Breast epithelium (tissue), 4 donors: ENCODE measurements at places on chromosomes 7 and 10.
A peak's percentile ranks its signal among the peaks of the same experiment; 100 is the strongest.

GRCh38 chr10:55410415-55410885, 609.4 kb upstream of the PCDH15 start:
- peak; percentile 34 for DNase-seq

GRCh38 chr10:87579563-87579962, 74.9 kb downstream of the MINPP1 start:
- no peak for DNase-seq

- DNase-seq: no peak
These were observed 12.8 kb upstream of the ARID5B start for GRCh38 chr10:61888744-61889143.

DNA sequence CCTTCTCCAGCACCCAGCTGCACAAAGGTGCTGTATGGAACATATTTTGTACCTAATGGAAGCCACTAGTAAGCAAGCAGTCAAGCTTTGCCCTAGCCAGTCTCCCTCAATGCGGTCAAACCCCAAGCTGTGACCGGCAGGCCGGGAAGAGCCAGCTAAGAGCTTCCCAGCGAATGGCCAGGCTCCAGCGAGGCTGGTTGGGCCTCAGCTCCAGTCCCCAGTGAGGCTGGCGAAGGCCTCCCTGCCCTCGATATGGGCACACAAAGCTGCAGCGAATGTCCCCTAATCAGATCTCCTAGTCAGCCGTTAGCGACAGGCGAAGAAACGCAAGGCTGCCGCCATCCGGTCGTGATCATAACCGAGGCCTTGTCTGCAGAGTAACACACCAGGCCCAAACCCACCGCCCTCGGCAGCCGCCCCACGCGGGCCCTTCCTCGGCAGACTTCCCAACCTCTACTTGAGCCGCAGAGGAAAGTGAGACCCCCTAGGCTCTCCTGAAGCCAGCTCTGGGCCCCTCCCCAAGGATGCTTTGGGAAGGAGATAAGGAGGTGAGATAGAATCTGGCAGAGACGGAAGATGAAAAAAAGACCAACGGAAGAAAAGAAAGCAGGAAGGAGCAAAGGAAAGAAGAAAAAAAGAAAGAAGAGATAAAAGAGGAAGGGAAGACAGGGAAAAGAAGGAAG, 3.1 kb upstream of the HOXA9 start:
- DNase-seq: no peak

GRCh38 chr10:14571866-14572507, 202.7 kb downstream of the FAM107B start:
- peak; percentile 59 for DNase-seq

GRCh38 chr7:157782041-157782440, 445.2 kb downstream of the DNAJB6 start:
- DNase-seq: no peak

- DNase-seq: no peak
These were observed 123.1 kb downstream of the DKK1 start for GRCh38 chr10:52437205-52437646.

DNA sequence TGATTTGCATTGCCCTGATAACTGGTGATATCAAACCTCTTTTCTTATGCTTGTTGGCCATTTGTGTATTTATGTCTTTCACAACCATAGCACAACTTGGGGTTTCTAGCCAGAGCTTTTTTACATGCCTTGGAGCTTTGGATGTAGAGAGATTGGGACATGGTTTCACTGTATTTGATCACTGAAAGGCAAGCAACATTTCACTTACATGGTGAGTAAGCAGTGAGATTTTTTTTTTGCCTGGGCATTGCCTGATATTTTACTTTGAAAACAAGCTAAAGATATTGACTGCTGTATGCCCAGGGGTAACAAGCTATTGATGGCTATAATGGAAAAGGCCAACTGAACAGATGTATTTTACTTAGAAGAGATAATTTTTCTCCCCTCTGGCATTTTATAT, 259.0 kb downstream of the PHTF2 start:
- DNase-seq: no peak

- no peak for DNase-seq
These were observed 113.2 kb downstream of the CALCR start for GRCh38 chr7:93461350-93461749.

DNA sequence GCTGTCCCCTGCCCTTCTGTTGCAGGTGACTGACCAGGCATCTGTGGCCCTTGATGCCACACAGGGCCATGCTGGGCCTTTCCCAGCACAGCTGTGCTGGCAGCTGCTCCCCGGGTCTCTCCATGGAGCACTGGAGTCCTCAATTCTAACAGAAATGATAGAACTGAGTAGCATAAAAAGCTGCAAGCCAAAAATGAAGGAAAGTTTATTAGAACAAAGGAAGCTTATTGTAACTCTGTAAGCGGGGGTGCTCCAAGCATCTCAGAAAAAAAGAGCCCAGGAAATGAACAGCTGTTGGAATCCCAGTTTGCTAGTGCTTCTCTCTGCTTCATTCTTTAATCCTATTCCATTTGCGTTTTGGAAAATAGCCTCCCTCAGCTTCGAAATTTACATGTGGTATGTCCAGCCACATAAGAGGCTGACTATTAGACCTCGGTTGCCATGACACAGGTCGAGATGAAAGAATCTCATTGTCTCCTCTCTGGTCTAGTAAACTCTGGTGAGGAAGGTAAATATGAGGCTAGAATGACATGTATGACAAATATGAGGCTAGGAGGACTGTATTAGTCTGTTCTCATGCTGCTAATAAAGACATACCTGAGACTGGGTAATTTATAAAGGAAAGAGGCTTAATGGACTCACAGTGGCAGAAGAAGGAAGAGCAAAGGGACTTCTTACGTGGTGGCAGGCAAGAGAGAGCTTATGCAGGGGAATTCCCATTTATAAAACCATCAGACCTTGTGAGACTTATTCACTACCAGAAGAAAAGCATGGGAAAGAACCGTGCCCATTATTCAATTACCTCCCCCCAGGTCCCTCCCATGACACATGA, 23.7 kb downstream of the EPDR1 start:
- DNase-seq: no peak

GRCh38 chr7:104412911-104413310, 84.5 kb downstream of the LHFPL3 start:
- no peak for DNase-seq

GRCh38 chr7:11449316-11449715, 382.7 kb downstream of the THSD7A start:
- no peak for DNase-seq

DNA sequence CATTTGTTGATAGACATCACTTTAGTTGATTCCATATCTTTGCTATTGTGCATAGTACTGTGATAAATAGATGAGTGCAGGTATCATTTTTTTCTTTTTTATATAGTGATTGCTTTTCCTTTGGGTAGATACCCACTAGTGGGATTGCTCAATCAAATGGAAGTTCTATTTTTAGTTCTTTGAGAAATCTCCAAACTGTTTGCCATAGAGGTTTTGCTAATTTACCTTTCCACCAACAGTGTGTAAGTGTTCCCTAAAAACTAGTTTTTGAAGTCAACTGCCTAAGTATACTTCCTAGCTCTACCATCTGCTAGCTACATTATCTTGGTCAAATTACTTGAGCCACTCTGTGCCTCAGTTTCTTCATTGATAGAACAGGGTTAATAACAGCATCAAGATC, 31.5 kb upstream of the RSBN1L start:
- no peak for DNase-seq

- DNase-seq: no peak
These were observed 202.8 kb downstream of the IPMK start for GRCh38 chr10:58064714-58065528.

GRCh38 chr10:101310529-101311184, 43.3 kb upstream of the BTRC start:
- DNase-seq: no peak

- DNase-seq: no peak
These were observed 54.4 kb downstream of the RAMP3 start for GRCh38 chr7:45211958-45212357.

DNA sequence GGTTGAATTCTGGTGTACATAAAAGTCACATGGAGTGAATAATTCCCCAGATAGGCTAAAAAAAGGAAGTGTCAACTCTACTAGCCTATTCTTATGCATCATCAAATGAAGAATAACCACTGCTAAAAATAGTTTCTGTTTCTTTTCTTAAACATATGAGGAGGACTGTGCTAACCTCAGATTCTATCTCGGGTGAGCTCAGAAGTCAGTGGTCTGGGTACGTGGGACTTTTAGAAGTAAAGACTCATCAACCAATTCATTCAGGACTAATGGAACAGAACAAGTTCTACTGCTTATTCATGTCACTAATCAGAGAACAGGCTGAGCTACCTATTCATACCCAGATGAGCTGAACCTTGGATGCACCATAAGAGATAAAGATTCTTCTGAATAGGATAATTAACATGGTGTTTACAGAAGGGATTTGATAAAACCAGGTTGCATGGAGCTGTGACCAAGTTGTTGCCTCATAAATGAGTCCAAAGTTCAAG, 9.5 kb upstream of the ASAH2 start:
- no peak for DNase-seq

GRCh38 chr10:13925971-13926780, 339.4 kb downstream of the PRPF18 start:
- no peak for DNase-seq

GRCh38 chr7:151768805-151769187, 108.1 kb downstream of the PRKAG2 start:
- DNase-seq: no peak

DNA sequence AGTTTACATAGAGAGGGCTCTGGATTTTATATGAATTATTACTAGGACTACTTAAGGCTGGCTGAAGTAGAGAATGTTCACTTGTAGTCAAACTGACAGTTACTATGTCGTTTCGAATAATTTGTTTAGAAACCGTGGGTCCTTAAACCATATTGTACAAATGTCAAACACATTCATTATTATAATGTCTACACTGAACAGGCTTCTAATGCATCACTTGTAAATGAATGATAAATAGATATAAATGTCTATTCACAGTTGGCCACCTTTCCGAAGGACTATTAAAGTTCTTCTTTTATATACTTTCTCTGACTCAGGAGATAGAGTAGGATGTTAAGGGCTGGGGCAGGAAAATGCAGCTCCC, 95.3 kb downstream of the SEMA3D start:
- no peak for DNase-seq

DNA sequence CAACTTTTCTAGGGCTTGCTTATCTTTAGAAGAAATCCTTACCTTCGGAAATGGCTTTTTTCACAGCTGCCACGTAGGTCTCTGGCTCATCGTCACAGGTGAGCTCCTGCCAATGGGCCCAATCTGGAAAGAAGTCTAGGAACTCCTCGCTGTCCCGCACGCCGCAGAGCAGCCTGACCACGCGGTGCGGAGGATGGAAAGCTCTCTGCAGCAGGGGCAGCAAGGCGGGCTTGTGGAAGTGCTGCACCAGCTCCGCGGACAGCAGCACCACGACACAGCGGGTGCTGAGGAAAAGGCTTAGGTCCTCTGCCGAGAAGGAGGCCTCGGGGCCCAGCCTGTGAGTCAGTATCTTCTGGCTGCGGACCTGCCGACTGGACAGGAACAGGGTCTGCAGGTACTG, 10.8 kb downstream of the PIK3AP1 start:
- DNase-seq: no peak

DNA sequence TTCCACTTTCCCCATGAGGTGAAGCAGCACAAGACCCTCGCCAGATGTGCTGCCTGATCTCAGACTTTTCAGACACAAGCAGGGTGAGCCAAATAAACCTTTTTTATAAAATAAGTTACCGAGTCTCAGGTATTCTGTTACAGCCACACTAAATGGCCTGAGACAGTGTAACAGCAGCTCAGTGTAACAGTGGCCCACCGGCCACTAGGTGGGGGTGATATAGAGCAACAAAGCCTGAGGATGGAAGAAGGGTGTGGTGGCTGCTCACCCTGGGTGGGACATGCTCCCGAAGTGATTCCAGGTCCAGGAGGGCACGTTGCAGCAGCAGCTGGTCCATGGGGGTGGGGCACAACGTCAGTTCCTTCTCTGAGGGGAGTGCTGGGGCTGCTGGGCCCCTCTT, 44.6 kb downstream of the BMS1 start:
- no peak for DNase-seq

GRCh38 chr10:6787091-6787490, 207.0 kb upstream of the PRKCQ start:
- no peak for DNase-seq

- DNase-seq: no peak
These were observed 53.6 kb upstream of the EBF3 start for GRCh38 chr10:130017631-130018022.

DNA sequence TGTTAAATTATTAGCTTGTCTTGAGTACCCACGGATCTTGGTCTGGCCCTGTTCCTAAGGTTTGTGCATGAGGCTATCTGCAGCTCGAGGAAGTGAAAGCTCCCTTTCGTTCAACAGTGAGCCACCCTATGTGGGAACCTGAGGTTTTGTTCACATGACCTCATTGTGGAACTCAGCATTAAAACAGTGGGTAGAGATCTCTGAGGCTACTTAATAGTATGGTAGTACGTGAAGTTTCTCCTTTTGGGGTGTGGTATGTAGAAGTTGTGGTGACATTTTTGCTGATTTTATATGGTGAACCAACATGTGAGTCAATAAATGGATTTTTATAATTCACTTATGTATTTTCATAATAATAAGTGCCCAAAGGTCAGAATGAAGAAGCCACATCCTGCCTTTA, 252.7 kb upstream of the FERD3L start:
- no peak for DNase-seq

GRCh38 chr10:21747809-21748208, 213.8 kb downstream of the MLLT10 start:
- no peak for DNase-seq

GRCh38 chr7:142770661-142771352, at the start of gene PRSS2:
Gene PRSS2, plus strand, starts transcription at chr7:142770970. Its CDS starts 13 bp downstream, at chr7:142770983.
- DNase-seq: no peak

GRCh38 chr7:92404170-92404614, 43.1 kb upstream of the GATAD1 start:
- DNase-seq: no peak

DNA sequence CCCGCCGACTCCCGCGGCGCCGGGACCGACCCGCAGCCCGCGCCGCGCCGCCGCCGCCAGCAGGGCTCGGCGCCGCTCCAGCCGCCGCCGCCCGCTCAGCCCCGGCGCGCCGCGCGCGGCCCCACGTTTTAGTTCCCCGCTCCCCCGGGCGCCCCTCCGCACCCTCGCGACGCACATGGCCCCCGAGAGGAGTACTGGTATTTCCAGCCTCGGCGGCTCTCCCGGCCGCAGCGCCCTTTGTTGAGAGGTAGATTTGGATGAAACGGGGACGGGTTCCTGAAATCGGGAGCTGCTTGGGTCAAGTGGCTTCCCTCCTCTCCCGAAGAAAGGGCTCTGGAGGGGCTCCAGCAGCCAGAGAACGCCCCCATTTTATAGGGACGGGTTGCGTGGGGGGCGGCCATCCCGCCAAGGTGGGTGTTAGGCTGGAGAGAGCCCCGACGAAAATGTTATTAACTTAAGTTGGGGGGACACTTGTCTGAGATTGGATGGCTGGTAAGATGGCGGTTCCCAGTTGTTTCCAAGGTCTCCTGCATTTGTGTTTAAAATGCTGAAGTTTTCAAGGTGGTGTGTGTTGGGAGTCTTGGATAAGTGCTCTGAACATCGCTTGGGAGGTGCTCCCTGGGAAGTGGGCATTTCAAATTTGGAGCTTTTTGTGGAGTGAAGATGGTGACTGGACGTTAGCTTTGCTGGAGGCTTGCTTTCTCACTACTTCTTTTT, 1.2 kb downstream of the BMI1 start:
- no peak for DNase-seq

GRCh38 chr10:13712837-13713581, 126.2 kb downstream of the PRPF18 start:
- no peak for DNase-seq
